ENCODE measurements at places on chromosomes 11 and 22.

- DNase-seq, result no peak
Observed at GRCh38 chr11:77752516-77752915, 68.0 kb downstream of the RSF1 start.

GRCh38 chr11:1938343-1939005, 8.7 kb upstream of the MRPL23 start:
- DNase-seq, result no peak

GRCh38 chr11:102615077-102615893, 9.8 kb downstream of the MMP20 start:
- no peak for DNase-seq

DNA sequence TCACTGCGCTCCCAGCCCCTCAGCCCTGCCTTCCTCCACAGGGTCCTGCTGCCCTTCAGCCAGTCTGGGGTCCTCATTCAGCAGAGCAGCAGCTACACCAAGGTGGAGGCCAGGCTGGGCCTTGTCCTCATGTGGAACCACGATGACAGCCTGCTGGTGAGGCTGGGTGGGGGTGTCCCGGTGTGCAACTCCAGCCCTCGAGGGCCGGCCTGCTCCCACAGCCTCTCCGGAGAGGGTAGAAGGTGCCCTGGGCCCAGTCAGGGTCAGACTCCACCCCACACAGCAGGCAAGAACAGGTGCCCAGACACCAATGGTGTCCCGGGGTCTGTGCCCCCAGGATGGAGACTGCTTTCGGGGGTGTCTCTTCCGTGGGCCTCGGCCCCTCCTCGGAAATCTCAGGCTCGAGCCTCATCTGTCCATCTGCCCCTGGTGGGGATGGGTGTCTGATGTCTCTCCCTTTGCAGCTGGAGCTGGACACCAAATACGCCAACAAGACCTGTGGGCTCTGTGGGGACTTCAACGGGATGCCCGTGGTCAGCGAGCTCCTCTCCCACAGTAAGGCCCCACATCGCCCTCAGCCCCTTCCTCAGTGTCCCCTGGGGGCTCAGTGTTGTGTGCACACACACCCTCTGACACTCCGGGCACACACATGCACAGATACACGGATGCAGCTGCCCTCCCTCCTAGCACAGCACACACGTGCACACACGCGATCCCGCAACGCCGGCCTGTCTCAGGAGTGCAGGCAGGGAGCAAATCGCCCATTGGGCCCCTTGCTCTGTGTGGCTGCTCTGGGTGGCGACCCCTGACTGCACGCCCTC, 4.9 kb downstream of the MUC5AC start:
- no peak for DNase-seq

- DNase-seq, result no peak
Observed at GRCh38 chr11:114354076-114354475, 46.2 kb downstream of the C11orf71 start.

- peak; percentile 50 for DNase-seq
Observed at GRCh38 chr11:2213384-2213842, 41.8 kb upstream of the TH start.
